ENCODE measurements at places on chromosomes 13 and 19. TPM values are rescaled to one million over a fixed set of nuclear protein-coding genes. Genes with fewer than 3 reads are reported as not detected.

The DUS3L gene
- total RNA-seq: 97.0 TPM

The MED16 gene
- 59.9 TPM for total RNA-seq

- H3K27me3 ChIP-seq: no peaks in the 10 kb centered on the region
- H3K27ac ChIP-seq: no peak overlapping the region
- no peak for DNase-seq
- no peak overlapping the region for H3K4me3 ChIP-seq
- H3K36me3 ChIP-seq: no peaks in the 10 kb centered on the region
Observed at GRCh38 chr13:50214514-50214913, 199.3 kb downstream of the KCNRG start.

- no peak overlapping the region for H3K4me3 ChIP-seq
- no peak overlapping the region for H3K27ac ChIP-seq
- peaks cover 31% of the 10 kb centered on the region for H3K36me3 ChIP-seq
- H3K4me1 ChIP-seq: no peaks in the 10 kb centered on the region
Observed at GRCh38 chr13:29539856-29540255, 55.6 kb downstream of the SLC7A1 start.

DNA sequence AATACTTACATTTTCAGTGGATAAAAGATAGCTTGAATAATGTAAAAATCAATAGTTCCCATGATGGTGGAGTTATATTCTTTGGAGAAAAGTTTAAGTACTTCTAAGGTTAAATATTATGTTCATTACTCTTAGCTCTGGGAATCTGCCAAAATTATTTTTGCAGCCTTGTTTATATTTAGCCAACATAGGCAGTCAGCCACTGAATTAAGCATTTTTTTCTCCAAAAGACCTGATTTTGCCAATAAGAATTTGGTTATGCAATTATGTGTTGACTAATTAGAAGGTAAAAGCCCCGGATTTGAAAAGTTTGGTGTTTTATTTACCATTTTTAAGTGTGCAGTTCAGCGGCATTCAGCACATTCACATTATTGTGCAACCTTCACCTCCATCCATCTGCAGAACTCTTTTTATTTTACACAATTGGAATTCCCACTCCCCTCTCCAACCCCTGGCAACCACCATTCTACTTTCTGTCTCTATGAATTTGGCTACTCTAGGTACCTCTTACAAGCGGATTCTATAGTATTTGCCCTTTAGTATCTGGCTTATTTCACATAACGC is 90.1 kb upstream of the C1QTNF9B start:
- no peak for DNase-seq
- no peak overlapping the region for H3K4me3 ChIP-seq
- peaks cover 7% of the 10 kb centered on the region for H3K27me3 ChIP-seq
- H3K27ac ChIP-seq: no peak overlapping the region
- H3K4me1 ChIP-seq: no peaks in the 10 kb centered on the region

The NMRK2 gene
- total RNA-seq: not detected

Data from K562 (cell line).